ENCODE measurements at places on chromosomes 5 and 9. TPM values are rescaled to one million over a fixed set of nuclear protein-coding genes. Genes with fewer than 3 reads are reported as not detected.

Gene QRFP
- total RNA-seq, result not detected

- H3K27me3 ChIP-seq, result no peaks in the 10 kb centered on the region
- no peaks in the 10 kb centered on the region for H3K36me3 ChIP-seq
- H3K27ac ChIP-seq, result no peak overlapping the region
- no peak overlapping the region for H3K4me3 ChIP-seq
- DNase-seq, result no peak
Observed at GRCh38 chr9:5643005-5643624, 14.2 kb downstream of the RIC1 start.

Gene MBLAC2
- total RNA-seq, result 0.60 TPM

GRCh38 chr5:72140711-72141110 is 33.4 kb downstream of the MAP1B start:
- H3K4me1 ChIP-seq, result peaks cover 8% of the 10 kb centered on the region

DNA sequence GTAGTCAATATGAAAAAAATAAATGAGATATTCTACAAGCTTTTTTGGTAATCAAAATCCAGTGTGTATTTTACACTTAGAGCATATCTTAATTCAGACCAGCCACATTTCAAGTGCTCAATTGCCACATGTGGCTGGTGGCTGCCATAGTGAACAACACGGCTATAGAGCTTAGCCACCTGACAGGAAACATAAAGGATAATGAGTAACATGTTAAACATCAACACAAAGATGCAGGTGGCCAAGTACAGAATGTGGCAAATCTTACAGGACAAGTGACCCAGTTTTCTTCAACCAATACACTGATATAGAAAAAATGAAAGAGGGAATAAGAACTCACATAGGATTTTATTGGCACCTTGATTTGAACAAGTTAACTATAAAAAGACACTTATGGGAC is 61.4 kb downstream of the KIF24 start:
- H3K36me3 ChIP-seq, result no peaks in the 10 kb centered on the region
- H3K4me1 ChIP-seq, result no peaks in the 10 kb centered on the region
- no peak overlapping the region for H3K4me3 ChIP-seq
- H3K27ac ChIP-seq, result no peak overlapping the region

DNA sequence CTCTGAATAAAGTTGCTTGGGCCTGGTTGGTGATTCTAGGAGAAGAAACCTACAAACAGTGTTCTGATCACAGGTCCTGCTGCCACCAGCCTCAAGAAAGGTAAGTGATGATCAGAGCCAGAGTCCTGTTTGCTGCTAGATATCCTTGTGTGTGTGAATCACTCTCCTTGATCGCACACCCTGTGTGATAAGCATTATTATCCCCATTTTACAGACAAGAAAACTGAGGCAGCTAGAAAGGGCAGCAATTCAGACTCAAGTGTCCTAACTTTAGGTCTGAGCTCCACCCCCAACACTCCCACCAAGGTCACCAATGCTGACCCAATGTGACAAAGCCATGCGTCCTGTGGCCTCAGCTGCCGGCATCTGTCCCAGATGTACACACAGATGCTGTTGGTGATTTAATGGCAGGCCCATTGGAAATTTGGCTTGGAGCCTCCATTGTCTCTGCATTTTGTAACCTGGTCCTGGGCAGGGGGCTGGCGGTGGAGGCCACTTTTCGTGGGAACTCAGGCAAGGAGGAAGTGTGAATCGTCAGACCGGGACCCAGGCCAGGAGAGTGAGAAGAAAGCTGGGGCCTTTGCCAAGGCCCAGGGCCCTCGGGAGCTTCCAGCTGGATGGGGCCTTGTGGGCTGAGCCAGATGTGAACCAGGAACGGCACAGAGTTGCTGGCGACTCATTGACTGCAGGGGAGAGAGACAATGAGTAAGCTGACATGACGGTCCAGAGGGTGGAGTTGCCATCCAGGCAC is 29.8 kb upstream of the GGTA1 start:
- peaks cover 8% of the 10 kb centered on the region for H3K4me1 ChIP-seq
- H3K4me3 ChIP-seq, result no peak overlapping the region
- no peaks in the 10 kb centered on the region for H3K27me3 ChIP-seq
- H3K27ac ChIP-seq, result no peak overlapping the region

Gene FOXD4
- 0.27 TPM for total RNA-seq

DNA sequence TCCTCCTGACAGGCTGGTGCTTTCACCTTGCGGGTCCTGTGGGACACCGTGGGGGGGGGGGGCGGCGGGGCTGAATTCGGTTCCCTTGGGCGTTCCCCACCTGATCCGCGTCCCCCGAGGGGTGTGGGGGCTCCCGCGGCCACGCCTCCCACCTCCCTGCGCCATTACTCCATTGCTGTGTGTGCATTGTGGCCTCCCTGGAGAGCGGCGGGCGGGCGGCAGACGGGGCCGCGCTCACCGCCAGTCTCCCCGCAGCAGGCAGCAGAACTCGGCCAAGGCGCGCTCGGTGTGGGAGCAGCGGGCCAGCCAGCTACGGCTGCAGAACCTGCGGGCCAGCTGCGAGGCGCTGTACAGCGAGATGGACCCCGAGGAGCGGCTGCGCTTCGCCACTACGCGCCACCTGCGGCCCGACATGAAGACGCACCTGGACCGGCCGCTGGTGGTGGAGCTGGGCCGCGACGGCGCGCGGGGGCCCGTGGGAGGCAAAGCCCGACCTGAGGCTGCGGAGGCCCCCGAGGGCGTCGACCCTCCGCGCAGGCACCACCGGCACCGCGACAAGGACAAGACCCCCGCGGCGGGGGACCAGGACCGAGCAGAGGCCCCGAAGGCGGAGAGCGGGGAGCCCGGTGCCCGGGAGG is 145.3 kb downstream of the CACNA1B start:
- no peaks in the 10 kb centered on the region for H3K36me3 ChIP-seq
- no peak for DNase-seq
- H3K4me3 ChIP-seq, result peak overlapping the region; percentile 0
- H3K27me3 ChIP-seq, result peaks cover 52% of the 10 kb centered on the region

Gene ROR2
- 10.0 TPM for total RNA-seq

GRCh38 chr9:89637787-89638186 is 33.0 kb downstream of the GADD45G start:
- H3K36me3 ChIP-seq, result no peaks in the 10 kb centered on the region
- H3K4me1 ChIP-seq, result peaks cover 9% of the 10 kb centered on the region
- DNase-seq, result no peak

DNA sequence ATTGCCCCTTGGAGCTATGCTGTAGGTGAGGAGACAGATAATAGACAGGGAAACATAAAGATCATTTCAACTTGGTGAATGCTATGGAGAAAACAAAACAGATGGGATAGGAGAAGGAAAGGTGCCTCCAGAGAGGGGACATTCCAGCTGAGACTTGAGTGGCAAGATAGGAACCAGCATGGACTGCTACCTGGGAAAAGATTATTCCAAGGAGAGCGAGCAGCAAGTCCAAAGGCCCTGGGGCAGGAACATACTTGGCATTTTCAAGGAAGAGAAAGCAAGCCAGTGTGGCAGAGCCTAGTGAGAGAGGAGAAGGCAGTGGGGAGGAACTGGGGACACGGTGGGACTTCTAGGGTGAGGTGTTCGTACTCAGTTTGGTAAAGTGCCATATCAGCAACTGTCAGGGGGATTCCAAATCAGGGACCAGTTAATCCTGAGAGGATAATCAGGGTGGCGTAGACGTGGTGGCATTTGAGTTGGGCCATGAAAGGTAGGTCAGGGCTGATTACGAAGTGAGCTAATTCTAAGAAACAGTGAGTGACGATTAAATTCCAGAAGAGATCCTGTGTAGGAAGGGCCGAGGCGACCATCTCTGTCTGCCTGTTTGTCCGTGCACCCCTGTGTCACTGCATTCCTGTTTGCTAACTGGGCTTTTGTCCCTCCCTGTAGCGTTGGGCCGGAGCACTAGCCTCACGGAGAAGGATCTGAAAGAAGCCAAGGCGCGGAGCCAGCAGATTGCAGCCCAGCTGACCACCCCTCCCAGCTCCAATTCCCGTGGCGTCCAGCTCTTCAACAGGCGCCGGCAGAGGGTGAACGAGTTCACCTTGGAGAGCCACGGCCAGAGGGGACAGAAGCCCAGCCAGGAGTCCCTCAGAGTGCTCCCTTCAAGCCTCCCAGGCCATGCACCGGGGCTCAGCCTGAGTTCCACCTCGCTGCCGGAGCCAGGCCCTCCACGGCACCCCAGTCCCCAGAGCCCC is 7.1 kb downstream of the SYNPO start:
- no peak overlapping the region for H3K27ac ChIP-seq
- no peak overlapping the region for H3K4me3 ChIP-seq
- peaks cover 18% of the 10 kb centered on the region for H3K4me1 ChIP-seq
- DNase-seq, result no peak
- H3K36me3 ChIP-seq, result no peaks in the 10 kb centered on the region
- no peaks in the 10 kb centered on the region for H3K27me3 ChIP-seq

DNA sequence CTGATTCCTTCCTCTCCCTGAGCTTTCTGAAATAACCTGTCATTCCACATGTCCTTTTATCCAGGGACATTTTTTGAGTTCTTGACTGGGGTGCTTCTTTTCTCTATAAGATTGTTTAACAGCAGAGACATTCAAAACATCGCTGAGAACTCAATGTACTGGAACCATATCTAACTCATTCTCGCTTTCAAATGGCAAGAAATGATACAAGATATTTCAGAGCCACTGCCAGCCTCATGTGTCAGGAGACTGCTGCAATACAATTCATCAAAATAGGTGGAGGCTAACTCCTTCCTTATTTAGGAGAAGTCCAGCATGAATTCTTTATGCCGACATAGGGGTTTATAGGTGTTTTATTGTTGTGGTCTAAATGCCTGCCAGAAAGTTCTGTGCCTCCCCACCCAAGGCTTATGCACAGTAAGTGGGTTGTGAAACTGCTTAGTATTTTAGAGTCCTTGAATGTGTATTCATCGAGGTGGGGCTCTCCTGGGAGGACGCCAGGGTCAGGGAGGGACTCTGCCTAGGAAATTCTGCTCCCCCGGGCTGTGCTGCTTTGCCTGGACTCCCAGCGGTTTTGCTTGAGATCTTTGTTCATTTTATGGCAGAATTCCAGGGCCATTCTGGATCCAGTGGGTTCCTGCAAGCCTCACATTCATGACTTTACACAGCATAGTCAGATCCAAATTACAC is 53.9 kb downstream of the ZNF474 start:
- no peaks in the 10 kb centered on the region for H3K36me3 ChIP-seq
- peak overlapping the region; percentile 21 for H3K4me3 ChIP-seq
- peak; percentile 90 for DNase-seq
- no peaks in the 10 kb centered on the region for H3K27me3 ChIP-seq
- H3K27ac ChIP-seq, result peak overlapping the region; percentile 80

DNA sequence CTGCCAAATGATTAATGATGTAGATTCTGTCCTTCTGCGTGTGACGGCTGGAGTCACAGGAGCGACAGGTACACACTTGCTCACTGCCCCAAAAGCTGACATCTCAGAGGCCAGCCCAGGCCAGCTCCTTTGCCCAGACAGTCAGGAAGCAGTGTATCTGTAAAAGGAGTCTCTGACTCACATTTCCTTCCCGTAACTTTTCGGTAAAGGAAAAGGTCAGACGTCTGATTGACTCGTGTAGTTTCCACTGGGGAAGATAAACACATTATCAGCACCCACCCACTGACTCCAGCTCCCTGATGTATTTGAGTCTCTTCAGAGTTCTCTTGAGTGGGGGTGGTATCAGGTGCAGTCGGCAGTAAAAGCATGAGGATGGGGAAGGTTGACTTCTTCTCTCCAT is 64.4 kb upstream of the WWC1 start:
- H3K27ac ChIP-seq, result no peak overlapping the region
- no peaks in the 10 kb centered on the region for H3K27me3 ChIP-seq
- H3K4me3 ChIP-seq, result no peak overlapping the region
- DNase-seq, result no peak
- H3K36me3 ChIP-seq, result no peaks in the 10 kb centered on the region
- H3K4me1 ChIP-seq, result no peaks in the 10 kb centered on the region

Gene PTRH1
- total RNA-seq, result 3.7 TPM

Gene TRIP13
- not detected for total RNA-seq

- H3K27me3 ChIP-seq, result no peaks in the 10 kb centered on the region
- H3K27ac ChIP-seq, result no peak overlapping the region
- peaks cover 12% of the 10 kb centered on the region for H3K4me1 ChIP-seq
- H3K4me3 ChIP-seq, result no peak overlapping the region
- no peak for DNase-seq
Observed at GRCh38 chr5:132406144-132406783, 36.8 kb downstream of the SLC22A5 start.

Gene OCLN
- 87.9 TPM for total RNA-seq

Gene ADGRD2
- not detected for total RNA-seq

GRCh38 chr9:134288746-134289145 is 37.5 kb upstream of the RXRA start:
- H3K27ac ChIP-seq, result no peak overlapping the region
- H3K4me1 ChIP-seq, result peaks cover 3% of the 10 kb centered on the region

Gene PCDHGB7
- 9.7 TPM for total RNA-seq

DNA sequence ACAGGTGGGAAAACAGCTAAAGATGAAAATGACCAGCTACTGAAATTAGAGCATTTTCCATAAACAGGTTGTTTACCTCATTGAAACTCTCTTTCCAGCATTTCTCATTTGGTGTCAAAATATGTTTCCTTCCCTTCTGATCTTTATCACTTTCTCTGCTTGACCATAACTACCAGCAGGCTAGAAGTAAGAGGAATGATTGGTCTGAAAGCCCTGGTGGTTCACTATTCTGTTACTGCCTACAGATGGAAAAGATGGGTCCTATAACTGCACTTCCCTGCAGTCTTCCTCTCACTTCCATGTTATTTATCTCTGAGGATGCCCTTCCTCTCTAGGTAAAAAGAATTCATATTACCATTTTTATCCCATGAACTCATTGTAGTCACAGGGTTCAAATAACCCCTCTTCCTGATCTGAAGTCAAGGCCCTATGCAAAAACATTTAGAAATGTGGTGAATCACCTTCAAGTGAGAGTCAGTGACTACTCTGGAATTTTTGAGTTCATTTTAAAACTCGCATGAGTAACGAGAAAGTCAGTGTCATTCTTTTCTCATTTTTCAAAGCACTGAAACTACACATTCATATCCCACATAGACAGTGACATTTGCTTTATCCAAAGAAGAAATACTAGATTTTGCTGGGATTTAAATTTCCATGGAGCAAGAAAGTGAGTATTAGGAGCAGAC is 51.7 kb downstream of the ZNF474 start:
- peaks cover 32% of the 10 kb centered on the region for H3K4me1 ChIP-seq
- DNase-seq, result no peak
- no peak overlapping the region for H3K4me3 ChIP-seq
- no peak overlapping the region for H3K27ac ChIP-seq
- no peaks in the 10 kb centered on the region for H3K36me3 ChIP-seq
